Posterior vena cava (tissue), 2 donors: ENCODE measurements at places on chromosomes 13 and 19. TPM values are rescaled to one million over a fixed set of nuclear protein-coding genes. Genes with fewer than 3 reads are reported as not detected.

DNA sequence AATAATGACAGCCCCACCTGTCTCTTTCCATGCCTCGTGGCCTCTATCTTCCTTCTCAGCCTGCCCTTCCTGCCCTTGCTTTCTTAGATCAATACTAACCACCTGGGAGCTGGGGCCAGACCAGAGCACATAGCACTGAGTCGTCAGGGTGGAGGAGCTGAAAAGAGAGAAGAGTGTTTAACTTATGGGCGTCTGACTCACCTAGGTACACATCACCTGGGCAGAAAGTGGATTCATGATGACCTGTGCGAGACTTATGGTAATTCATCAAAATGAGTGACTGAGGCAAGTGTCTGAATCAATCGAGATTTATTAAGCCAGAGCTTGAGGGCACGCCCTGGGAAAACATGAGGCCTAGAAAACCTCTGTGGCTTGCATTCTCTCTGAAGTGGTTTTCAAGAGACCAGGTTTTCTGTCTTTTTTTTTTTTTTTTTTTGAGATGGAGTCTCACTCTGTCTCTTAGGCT, 19.2 kb downstream of the CEACAM6 start:
- DNase-seq, result no peak

GRCh38 chr19:13396250-13397080, 109.8 kb downstream of the CACNA1A start:
- no peak for DNase-seq

DNA sequence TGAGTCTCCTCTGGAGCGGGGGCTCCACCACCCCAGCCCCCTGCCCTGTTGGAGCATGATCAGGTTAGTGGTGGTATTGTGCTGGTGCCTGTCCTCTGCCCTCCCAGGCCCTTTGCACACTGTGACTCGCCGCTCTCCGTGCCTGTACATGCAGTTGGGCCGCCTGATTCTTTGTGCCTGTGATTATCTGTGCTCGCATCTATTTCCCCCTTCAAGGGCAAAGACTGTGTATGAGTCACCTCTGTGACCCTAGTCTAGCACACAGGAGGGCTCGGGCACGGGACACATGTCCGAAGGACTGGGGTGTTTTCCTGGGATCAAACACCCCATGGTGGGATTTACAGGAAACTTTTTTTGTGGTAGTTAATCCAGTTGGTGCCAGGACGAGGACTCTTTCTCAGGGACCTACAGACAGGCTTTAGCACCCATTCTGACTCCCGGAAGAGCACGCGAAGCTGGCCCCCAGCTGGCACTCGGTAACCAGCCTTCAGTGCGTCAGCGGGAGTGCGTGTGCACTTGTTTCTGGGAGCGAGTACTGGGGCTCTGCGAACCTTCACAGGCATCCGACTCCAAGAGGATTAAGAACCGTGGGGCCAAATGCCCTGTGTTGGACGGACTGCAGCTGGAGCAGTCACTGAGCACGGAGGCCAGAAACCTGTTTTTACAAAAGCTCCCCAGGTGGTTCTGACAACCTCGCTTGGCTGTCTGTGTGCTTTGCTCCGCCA, 6.7 kb downstream of the PPP1R37 start:
- DNase-seq, result no peak

DNA sequence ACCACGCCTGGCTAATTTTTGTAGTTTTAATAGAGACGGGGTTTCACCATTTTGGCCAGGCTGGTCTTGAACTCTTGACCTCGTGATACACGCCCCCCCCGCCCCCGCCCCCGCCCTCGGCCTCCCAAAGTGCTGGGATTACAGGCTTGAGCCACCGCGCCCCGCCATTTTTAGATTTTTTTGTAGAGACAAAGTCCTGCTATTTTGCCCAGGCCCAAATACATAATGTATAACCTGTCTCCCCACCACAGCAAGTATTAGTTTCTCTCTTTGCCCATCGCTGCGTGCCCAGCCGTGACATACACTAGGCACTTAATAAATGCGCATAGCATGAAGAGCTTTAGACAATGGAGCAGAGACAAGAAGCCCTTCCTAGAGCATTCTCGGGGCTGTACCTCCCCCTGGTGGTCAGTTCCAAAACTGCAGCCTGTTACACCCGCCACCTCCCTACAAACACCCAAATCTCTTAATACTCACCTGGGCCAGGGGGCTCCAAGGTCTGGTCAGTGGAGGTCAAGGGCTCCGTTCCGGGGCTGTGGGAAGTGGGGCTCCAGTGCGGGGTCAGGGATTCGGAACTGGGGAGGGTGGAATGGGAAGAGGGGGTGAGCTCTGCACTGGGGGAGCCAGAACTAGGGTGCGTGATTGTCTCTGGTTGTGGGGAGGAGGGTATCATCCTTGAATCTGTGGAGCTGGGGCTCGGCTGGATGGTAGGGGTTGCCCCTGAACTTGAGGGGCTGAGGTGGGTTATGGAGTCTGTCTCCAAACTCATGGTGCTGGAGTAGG, 22.5 kb downstream of the IQCN start:
- peak; percentile 91 for DNase-seq

GRCh38 chr19:29273000-29273640, 60.2 kb upstream of the UQCRFS1 start:
- no peak for DNase-seq

GRCh38 chr13:54004026-54004699, 975.5 kb downstream of the OLFM4 start:
- DNase-seq, result no peak

DNA sequence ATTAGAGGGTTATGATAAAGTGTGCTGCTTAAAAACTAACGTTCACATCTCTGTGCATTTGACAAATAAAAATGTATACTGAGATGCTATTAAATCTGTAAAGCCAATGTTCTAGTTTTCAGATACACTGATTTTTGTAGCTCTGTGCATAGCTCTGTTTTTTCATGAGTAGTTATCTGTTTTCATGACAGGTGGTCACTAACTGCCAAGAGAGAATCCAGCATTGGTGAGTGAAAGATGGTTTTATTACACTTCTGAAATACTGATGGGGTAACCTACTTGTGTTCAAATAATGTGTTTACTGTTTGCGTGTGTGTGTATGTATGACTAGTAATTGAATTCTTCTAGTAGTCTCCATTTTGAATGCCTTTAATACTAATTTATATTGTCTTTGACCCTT, 29.0 kb downstream of the URI1 start:
- DNase-seq, result no peak

DNA sequence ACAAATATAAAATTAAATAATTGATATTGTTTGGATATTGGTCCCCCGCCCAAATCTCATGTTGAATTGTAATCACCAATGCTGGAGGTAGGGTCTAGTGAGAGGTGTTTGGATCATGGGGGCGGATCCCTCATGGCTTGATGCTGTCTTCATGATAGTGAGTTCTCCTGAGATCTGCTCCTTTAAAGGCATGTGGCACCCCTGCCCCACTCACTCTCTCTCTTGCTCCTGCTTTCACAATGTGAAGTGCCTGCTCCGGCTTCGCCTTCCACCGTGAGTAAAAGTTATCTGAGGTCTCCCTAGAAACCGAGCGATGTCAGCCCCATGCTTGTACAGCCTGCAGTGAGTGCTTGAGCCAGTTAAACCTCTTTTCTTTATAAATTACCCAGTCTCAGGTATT, 248.2 kb downstream of the PCDH9 start:
- no peak for DNase-seq

DNA sequence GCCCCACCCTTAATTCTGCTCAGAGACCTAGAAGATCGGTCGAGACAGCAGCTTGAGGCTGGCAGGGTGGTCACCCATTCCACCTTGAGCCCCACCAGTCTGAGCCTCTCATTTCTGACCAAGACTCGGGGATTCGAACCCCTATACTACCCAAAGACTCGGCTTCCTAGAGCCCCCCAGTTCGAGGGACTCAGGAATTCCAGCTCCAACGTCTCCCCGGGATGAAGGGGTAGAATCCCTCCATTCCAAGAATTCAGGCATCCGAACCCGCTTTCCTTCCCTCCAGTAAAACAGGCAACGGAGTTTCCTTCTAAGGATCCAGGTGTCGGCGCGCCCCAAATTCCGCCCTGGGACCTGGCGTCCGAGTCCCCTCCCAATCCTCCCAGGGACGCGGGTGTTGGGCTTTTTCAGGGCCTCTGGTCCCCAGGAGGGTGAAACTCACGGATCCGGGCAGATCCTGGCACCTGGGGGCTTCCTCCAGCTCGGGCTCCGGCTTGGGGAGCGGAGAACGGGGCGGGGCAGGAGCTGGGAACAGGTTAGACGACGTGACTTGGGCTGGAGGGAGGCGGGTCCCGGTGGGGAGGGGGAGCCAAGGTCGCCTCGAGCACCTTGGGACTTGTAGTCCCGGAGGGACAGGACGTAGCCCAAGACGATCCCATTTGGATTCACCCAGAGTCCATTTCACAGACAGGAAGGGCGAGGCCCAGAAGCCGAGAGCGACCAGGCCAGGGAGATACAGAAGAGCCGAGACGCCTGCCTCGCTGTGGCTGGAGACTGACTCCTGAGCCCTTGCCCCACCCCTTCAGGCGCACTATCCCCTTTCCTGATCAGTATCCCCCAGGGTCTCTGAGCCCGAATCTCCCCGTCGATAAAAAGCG, at the start of gene PPP1R13L:
TSS of gene PPP1R13L (minus strand) at position 513 of the 878 bp plus-strand sequence. CDS start 6,751 bp downstream, outside the sequence.
- peak; percentile 94 for DNase-seq

- DNase-seq, result no peak
Measured at GRCh38 chr19:1672038-1672768, 19.8 kb upstream of the TCF3 start.

- DNase-seq, result no peak
Measured at GRCh38 chr13:60931858-60932546, 483.6 kb downstream of the PCDH20 start.

DNA sequence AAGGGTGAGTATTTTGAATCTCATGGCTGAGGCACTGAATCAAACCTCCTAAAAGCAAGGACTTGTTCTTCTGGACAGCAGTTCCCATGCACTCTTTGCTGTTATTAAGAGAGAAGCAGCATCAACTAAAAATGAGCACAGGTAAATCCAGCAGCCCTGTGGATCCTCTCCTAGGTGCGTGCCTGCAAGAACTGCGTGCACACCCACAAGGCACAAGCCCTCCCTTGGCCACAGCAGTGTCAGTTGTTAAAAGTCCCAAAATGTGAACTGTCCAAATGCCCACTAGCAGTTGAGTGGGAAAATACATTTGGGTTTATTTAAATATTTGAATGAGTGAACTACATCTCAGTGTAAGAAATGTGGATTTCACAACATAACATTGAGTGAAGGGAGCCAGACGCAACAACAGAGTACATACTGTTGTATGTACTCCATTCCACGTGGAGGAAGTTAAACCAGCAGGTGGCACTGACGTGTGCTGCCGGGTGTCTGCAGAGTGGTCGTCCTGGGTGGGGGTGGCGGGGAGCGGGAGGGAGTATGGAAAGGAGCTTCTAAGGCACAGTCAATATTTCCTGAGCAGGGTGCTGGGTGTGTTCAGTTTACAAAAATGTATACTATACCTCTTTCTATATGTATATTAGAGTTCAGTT, 266.4 kb downstream of the NALCN start:
- no peak for DNase-seq

DNA sequence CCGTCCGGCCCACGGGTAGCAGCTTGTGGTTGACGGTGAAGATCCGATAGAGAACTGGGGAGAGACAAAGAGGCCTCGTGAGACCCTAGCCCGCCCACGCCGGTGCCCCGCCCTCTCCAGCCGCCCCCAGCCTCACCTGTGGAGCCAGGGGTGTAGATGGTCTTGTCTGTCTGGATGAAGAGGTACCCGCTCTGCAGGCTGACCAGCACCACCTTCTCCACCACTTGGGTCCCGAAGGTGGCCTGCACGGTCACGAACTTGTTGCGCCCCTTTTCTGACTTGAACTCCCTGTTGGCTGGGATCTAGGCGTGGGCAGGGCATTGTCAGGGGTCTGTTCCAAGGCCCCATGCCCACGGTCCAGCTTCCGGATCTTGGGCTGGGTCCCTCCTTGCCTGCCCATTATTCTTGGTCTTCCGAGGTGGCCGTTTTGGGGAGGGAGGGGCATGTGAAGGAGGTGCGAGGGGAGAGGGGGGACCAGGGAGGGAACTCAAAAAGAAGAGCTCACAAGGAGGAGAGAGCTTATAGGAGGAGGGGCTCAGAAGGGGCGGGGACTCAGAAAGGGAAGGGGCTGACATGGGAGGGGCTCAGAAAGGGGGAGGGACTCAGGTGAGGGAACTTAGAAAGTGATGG, 2.2 kb downstream of the C3 start:
- DNase-seq, result peak; percentile 80

DNA sequence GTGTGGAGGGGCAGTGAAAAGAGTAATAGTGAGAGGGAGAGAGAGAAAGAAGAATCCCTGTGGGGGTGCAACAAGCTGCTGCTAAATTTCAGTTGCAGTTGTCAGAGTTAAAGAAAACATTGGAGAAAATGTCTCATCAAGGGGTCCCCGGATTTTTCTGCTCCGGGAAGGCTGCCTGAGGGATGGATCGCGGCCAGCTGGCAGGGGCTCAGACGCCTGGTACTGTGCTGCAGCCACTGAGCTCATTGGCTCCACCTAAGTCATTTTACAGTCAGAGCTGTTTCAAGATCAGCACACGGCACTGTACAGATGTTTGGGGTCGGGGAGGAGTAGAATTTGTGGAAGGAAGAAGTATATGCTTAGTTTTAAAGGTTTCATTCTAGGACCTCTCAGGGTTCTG, 106.2 kb downstream of the SHISA2 start:
- DNase-seq, result no peak

Gene MIER2
- total RNA-seq, result 25.3 TPM

Gene ENOX1
- 2.7 TPM for total RNA-seq

Gene ALG5
- total RNA-seq, result 25.7 TPM

Gene RFPL4AL1
- total RNA-seq, result not detected

Gene TYROBP
- 96.5 TPM for total RNA-seq

Gene ZNF235
- total RNA-seq, result 3.6 TPM

Gene KASH5
- total RNA-seq, result not detected

Gene MEIOSIN
- not detected for total RNA-seq
